ENCODE measurements at places on chromosomes 7 and 10.

DNA sequence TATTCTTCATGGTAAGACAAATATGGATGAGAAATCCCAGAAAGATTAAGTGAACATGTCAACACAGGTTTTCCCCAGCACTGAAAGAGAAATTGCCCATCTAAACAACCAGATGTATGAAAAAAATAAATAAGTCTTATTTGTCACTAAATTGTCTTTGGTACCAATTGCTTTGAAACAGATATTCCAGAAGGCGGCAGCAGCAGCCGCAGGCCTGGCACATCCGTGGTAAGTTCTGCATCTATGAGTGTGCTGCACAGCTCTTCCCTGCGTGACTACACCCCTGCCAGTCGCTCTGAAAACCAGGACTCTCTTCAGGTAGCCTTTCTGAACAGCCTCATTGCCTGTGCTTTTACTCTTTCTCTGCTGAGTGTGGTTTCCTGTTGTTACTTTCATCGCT lies 49.7 kb upstream of the GATAD1 start:
- no peak for DNase-seq

DNA sequence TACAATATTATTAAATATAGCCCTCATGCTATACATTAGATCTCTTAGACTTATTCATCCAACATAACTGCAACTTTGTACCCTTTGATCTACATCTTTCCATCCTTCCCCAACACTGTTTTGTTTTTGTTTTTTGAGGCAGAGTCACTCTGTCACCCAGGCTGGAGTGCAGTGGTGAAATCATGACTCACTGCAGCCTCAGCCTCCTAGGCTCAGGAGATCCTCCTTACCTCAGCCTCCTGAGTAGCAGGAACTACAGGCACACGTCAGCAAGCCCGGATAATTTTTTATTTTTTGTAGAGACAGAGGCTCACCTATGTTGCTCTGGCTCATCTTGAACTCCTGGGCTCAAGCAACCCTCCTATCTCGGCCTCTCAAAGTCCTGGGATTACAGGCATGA lies 53.3 kb downstream of the NT5C2 start:
- no peak for DNase-seq

DNA sequence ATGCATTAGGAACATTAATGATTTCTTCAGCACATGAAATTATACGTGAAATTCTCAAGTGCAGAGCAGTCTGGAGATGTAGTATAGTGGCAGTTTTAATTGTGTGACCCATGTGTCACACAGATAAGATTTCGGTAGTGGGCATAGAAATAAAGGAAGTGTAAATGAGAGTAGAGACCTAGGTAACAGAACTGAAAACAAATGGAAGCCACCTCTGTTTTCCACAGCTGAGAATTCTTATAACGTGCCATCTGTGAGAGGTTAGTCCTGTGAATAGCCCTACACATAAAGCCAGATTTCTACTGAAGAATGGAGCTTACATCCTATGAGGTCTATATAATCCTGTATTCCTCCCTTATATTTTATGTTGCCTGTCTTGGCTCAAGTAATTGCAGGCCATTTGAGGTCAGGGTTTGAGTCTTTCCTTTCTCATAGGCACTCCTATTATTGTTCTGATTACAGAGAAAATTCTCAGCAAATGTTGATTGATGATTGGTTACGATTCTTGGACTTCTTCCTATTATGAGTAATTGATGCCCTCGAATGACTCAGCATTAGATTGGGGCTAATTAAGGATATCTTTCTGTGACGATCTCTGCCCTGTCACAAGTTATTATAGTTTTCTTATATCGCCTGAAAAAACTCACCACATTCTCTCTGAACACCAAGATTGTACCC lies 258.2 kb downstream of the KIF20B start:
- DNase-seq = no peak

GRCh38 chr10:119893074-119893473 lies 544 bp downstream of the SEC23IP start:
- DNase-seq = no peak

GRCh38 chr10:97211229-97211628 lies 25.5 kb upstream of the SLIT1 start:
- DNase-seq = no peak

DNA sequence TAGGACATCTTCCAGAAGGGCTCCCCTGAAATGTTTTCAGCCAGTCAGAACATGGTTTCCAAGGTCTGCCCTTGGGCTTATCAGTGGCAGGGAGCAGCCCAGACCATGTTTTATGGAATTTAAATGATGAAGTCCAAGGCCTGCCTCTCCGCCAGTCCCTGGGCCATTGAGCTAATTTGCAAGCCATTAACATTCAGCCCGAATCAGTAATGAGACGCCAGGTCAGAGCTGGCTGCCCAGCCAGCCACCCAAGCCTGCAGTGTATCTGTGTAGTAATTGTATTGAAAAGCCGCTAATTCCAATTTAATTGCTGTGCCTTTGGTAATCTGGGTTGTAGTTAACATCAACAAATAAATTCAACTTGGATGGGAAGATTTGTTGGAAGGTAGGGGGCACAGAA lies 131.4 kb downstream of the PAXIP1 start:
- no peak for DNase-seq

DNA sequence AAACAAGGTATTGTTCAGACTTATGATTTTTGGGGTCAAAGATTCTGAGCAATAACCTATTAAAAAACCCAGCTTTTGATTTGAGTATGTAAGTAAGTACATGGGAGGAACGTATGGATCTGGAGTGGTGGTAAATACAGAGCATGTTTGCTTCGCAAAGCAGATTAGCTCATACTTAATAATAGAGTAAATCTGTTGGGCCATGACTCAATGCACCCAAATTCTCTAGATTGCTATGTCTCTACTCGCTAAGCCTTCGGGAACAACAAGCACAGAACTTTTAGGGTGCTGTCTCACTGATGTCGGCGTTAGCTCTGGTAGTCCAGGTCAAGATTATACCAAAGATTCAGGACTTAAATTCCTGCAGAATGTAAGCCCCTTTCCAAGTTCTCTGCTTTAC lies 807 bp upstream of the MINPP1 start:
- DNase-seq = no peak

DNA sequence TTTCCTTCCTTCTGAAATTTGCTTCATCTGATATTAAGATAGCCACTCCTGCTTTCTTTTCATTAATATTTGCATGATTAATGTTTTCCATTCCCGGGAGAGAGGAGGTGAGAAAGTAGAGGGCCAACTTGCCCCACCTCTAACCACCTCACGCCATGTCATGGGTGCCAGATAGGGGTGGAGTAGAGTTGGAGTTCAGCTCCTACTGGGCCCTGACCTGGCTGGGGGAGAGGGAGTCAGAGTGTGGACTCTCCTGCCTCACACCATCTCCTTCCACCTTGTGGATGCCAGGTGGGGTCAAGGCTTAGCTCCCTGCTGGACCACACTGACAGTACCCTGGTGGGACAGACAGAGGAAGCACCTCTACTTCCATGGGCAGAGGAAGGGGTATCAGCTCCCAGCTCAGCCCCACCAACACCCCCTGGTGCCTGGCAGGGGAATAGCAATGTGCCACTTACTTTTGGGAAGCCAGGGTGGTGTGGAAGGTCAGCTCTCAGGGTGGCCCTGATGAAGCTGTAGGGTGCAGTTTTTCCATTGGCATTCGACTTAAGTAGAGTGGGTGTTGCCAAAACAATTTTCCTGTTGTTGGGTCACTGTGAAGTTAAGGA lies 28.0 kb downstream of the CHST12 start:
- DNase-seq = peak; percentile 22
